ENCODE measurements at places on chromosomes 11 and 22.

- DNase-seq, result no peak
These were observed 22.0 kb downstream of the MFNG start for GRCh38 chr22:37464181-37464580.

- no peak for DNase-seq
These were observed 165.9 kb upstream of the NCAM1 start for GRCh38 chr11:112795142-112795815.

DNA sequence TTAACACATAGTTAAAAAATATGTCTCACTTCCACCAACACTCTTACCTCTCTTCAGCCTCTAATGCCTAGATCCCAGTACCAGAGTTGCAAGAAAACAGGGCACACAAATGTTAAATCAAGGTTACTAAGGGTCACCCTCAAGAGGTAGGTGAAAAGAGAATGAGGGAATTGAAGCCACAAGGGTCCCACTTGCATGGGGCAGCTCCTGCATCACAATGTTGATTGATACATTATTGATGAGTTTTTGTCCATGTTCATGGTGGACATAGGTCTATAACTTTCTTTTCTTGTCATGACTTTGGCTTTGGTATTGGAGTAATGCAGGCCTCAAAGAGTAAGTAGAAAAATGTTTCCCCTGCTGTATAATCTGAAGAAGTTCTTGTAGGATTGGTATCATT is 46.0 kb upstream of the IGLL5 start:
- no peak for DNase-seq

- no peak for DNase-seq
These were observed 16.6 kb upstream of the BCR start for GRCh38 chr22:23163665-23164064.
